ENCODE measurements at places on chromosomes 4 and X. TPM values are rescaled to one million over a fixed set of nuclear protein-coding genes. Genes with fewer than 3 reads are reported as not detected.

CCSER1 gene
- not detected for polyA plus RNA-seq

PROM1 gene
- 0.10 TPM for polyA plus RNA-seq

VCX3B gene
- not detected for polyA plus RNA-seq

NOX1 gene
- polyA plus RNA-seq: not detected

IGSF1 gene
- not detected for polyA plus RNA-seq

C1QTNF7 gene
- polyA plus RNA-seq: 2.8 TPM

RNF212 gene
- 1.2 TPM for polyA plus RNA-seq

All from fibroblast of lung (primary cell).